Fibroblast of pulmonary artery (primary cell): ENCODE measurements at places on chromosomes 6 and 20.

- no peak for DNase-seq
These were observed 16.9 kb downstream of the LAMA5 start for GRCh38 chr20:62350098-62350628.

- peak; percentile 81 for DNase-seq
These were observed 97.2 kb downstream of the TULP4 start for GRCh38 chr6:158409451-158409850.

DNA sequence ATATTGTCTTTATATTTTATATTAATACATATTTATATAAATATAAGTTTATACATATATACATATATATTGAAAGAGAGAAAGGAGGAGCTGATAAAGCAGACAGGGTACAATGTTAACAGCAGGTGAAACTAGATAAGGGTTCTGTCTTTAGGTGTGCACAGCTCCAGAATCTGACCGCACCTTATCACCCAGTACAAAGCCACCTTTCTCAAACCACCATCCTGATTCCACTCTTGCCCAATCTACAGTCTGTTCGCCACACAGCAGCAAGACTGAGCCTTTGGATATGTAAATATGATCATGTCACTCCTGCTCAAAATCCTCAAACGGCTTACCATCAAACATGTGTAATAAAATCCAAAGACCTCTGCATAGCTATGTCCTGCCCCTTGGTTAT lies 34.7 kb upstream of the ASCC3 start:
- DNase-seq, result no peak

DNA sequence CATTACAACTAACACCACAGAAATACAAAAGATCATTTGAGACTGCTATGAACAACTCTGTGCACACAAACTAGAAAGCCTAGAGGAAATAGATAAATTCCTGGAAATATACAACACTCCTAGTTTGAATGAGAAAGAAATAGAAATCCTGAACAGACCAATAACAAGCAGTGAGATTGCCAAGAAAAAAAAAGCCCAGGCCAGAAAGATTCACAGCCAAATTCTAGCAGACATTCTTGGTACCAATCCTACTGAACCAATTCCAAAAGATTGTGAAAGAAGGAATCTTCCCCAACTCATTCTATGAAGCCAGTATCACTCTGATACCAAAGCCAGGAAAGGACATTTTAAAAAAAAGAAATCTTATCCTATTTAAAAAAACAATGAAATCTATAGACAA lies 7.0 kb upstream of the CDK19 start:
- DNase-seq, result peak; percentile 56

DNA sequence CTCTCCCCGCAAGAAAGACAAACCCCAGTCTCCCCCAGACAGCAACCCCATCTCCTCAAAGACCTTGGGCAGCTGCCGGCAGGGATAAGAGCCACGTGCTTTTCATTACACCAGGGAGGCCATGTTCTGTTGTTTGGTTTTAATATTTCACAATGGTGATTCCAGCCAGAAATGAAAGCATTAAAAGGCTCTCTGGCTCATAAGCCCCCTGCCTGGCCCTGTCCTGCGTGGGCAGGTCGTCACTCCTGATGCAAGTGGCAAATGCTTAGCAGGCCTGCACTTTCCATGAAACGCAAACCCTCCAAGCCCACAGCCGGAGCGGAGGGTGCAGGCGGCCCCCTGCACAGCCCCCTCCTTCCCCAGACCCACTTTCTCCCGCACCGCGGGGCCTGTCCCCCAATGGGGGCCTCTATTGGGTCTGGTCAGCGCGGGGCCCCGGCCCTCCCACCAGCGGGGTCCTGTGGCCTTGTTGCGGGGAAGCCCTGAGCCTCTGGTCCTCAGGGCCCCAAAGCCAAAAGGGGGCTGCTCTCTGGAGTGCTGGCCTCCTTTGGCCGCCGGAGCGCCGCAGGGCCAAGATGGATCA lies 77.2 kb downstream of the TMEM242 start:
- DNase-seq, result peak; percentile 38

GRCh38 chr20:15922556-15922955 lies 650.7 kb downstream of the KIF16B start:
- no peak for DNase-seq

DNA sequence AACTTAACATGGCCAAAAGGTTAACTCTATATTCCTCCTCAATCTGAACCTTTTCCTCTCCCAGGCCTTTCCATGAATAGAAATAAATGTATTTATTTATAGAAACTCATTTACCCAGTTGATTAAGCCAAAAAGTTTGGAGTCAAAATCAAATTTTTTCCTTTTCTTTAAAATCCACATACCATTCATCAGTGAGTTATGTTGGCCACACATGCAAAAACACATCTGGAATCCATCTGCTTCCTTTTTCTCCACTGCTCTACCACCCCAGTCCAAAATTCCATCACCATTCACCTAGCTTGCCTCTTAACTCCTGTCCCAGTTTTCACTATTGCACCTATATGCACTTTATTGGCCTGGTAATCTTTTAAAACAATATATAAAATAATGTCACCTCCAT lies 62.4 kb upstream of the TMEM200A start:
- no peak for DNase-seq

- DNase-seq, result peak; percentile 96
These were observed 1163.6 kb upstream of the CITED2 start for GRCh38 chr6:140537834-140538705.

DNA sequence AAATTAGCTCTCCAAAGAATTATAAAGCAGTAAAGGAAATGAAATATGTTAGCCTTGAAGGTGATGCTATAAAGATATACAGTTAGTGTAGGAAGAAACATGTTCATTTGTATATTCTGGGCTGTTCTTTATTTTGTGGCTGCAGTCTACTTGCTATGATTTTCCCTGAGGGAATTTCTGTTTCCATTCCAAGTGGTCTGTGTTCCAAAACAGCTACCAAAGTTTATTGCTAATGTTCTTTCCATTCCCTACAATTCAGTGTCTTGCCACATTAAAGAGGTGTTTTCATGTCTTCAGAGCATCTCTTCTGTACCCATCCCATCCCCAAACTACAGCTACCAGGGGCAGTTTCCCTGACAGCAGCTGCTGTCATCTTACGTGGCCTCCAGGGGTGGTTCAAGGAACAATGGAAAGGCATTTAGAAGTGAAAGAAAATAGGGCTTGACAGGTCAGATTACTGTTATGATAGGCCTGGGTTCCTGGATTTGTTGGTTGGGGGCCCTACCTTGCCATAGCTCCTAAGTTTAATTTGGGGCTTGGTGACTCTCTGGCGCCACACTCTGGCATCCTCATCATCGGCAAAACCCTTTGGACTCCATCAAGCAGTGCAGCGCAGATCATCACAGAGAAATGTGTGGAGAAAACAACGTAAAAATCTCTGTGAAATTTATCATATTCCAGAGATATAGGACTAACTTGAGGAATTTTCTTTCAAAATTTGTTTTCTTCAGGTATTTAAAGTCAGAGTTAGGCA lies 33.8 kb upstream of the AIG1 start:
- peak; percentile 57 for DNase-seq

- DNase-seq, result no peak
These were observed 217.8 kb downstream of the MAFB start for GRCh38 chr20:40471261-40471629.

DNA sequence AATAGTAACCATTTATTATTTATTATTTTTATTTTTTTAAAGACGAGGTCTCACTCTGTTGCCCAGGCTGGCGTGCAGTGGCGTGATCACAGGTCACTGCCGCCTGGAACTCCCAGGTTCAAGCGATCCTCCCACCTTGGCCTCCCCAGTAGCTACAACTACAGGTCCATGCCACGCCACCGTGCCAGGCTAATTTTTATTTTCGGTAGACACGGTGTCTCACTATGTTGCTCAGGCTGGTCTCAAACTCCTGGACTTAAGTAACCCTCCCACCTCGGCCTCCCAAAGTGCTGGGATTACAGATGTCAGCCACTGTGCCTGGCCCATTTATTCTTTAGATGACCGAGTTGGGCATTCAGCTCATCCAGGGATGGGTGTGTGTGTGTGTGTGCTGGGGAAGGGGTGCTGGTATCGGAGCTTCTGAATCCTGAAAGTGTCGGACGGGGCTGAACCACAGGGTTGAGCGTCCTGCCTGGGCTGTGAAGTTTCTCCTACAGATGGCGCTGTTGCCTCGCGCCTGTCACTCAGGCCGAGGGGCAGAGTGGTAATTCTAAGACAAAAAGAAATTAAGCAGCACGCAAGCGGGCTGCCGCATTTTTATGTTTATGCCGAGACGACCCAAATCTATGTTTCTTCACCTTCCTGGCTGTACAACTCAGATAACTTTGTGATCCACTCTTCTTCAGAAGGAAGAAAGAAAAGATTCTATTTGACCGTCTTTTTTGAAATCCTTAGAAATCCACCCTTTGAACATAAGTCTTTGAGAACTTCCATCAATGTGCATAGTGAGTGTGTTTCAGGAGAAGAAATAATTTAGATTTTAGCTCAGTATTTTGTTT lies 252.8 kb downstream of the CDH26 start:
- DNase-seq, result peak; percentile 46

GRCh38 chr6:25042036-25042521 lies 106.3 kb upstream of the RIPOR2 start:
- DNase-seq, result no peak

DNA sequence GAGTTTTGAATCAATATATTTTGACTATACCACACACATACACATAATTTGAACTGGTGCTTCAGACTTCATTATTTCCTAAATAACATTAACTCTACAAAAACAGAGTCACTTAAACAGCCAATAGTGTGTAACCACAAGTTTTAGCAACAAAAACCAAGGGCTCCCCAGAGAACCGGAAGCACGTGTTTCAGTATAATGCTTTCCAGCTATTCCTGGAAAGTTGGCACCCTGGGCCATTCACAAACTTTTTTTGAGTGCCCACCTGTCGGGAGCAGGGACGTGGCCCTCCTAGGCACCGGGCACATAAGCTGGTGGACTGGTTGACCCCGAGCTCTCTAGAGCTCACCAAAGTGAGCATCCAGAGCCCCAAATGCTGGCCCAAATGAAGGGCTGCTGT lies 1.9 kb upstream of the SLC35D3 start:
- DNase-seq, result no peak

GRCh38 chr6:130602151-130602770 lies 224.9 kb upstream of the SMLR1 start:
- DNase-seq, result peak; percentile 85

DNA sequence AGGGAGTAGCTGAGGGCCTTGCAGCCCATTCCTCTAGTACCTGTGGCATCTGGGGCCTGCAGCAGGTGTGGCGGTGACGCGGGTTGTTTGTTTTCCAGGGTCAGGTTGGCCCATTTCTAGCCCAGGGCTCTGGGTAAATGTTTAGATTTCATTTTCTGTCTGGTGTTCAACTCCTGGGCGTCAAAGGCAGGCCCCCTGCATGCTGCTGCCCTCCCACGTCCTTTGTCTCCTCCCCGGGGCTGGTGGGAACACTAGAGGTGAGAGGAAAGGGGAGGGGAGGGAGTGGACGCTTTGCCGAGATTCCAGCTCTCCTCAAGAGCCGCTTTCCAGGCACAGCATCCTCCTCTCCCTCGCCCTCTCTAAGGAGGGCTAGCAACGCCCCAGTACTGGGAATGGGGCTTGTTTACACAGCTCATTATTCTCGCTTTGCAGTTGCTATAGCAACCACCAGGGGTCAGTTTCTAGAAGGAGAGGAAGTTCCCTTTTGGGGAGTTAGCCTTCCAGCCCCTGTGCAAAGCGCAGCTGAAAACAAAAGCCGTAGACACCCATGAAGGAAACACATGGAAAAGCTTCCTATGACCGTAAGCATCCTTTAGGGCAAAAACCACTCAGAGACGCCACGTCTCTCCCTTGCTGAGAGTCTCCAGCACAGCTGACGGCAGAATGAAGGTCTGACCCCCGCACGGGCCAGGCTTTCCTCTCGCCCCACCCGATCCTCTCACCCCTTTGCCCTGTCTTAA lies 170.6 kb downstream of the LY86 start:
- peak; percentile 82 for DNase-seq

GRCh38 chr20:10509376-10509775 lies 74.3 kb downstream of the SLX4IP start:
- no peak for DNase-seq

GRCh38 chr20:11159728-11160127 lies 485.9 kb upstream of the JAG1 start:
- peak; percentile 49 for DNase-seq

DNA sequence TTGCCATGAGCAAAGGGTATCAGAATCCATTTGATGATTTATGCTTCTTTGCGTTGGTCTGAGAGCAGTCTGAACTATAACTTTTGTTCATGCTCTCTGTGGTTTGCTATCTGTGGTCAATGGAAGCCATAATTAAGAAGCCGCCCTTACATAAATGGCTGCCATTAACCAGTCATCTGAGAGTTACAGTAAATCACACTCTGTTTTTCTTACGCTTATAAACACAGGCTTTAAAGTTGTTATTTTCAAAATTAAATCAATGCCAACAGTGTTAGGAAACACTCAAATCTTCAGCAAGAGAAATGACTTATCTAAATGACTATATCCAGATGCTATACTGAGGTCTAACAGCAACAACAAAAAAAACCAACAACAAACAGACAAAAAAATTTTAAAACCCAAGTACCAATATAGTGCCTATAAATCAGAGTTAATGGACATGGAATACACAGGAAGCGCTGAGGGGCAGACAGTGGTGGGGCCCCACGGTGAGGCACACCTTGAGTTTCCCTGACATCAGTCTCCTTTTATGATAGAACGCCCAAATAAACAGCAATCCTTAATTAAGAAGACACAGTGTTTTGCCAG lies 108.0 kb upstream of the C6orf118 start:
- DNase-seq, result no peak

DNA sequence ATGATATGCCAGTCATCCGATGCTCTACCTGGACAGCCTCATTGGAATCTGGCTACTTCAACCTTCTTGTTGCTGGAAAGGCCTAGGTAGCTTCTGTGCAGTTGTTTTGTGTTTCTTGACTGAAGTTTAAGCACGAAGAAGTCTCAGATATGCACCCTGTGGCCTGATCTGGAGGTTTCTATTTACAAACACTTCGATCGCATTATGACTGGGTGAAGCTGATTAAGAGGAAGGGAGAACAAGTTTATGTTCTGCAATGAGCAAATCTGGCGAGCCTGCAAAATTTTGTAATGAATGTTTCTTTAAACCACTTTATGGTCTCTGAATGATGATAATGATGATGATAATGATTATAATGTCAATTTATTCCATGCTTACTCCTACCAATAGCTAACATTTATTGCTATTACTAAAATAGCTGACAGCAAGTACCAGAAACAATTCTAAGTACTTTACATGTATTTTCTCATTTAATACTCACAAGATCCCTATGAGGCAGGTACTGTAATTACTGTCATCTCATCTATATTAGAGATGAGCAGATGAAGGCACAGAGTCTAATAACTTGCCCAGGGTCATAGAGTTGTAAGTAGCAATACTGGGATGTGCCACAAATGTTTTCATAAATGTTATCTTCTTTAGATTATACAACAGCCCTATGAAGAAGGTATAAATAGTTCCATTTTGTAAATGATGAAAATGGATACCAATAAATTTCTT lies 126.1 kb upstream of the UST start:
- no peak for DNase-seq
